Fibroblast of gingiva (primary cell): ENCODE measurements at places on chromosomes 16 and 17.

DNA sequence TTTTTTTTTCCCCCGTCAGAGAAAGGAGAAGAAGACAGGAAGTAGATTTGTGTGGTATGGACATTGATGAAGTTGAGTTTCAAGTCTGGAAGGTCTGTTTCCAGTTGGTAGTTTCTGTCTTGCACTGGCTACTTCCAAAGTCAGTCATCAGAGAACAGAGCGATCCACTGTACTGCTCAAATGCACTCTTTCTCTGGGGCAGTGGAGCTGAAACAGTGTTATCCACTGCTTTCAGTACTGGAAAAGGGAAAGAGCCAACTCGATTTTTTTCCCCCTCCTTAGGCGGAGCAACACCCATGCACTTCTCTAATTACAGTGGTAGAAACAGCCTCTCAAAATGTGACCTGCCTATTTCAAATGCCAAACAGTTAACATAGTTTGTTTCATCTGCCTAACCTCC lies 7.4 kb downstream of the PRKCA start:
- no peak for DNase-seq

- peak; percentile 87 for DNase-seq
Observed at GRCh38 chr16:58733671-58734458, at the start of gene GOT2. Gene GOT2, minus strand, starts transcription at chr16:58734316. Its CDS starts 88 bp downstream, at chr16:58734228.

GRCh38 chr17:51354936-51355335 lies 94.6 kb downstream of the UTP18 start:
- no peak for DNase-seq

GRCh38 chr17:78223061-78223460 lies 8.4 kb upstream of the TMEM235 start:
- DNase-seq: no peak

- no peak for DNase-seq
Observed at GRCh38 chr17:12349297-12349696, 316.4 kb upstream of the MYOCD start.

- no peak for DNase-seq
Observed at GRCh38 chr17:66535611-66536010, 233.2 kb downstream of the PRKCA start.

GRCh38 chr17:32493976-32494513 lies 7.3 kb downstream of the CDK5R1 start:
- no peak for DNase-seq

GRCh38 chr17:42378959-42379594 lies 9.2 kb downstream of the STAT3 start:
- DNase-seq: peak; percentile 10

DNA sequence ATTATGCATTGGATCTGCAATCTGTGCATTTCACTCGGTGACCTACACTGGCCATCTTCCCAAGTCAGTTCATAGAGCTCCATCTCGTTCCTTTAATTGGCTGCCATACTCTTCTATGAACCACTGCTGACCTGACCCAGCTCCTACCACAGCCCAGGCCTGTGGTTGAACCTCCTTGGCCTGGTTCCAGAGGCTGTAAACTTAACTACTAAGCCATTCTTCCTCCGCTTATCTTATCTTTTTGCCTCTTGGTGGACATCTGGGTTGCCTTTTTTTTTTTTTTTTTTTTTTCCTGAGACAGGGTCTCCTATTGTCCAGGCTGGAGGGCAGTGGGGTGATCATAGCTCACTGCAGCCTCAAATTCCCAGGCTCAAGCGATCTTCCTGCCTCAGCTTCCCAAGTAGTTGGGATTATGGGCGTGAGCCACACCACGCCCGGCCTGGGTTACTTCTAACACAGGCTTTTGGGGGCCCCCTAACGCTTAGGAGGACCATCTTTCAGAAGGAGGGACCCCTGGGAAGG lies 18.3 kb downstream of the COQ7 start:
- DNase-seq: no peak

GRCh38 chr17:38562903-38563302 lies 42.8 kb downstream of the SRCIN1 start:
- DNase-seq: no peak

- DNase-seq: no peak
Observed at GRCh38 chr17:3029213-3029913, 34.0 kb downstream of the OR1D5 start.

GRCh38 chr17:48522031-48522653 lies 8.7 kb downstream of the HOXB1 start:
- DNase-seq: no peak

- no peak for DNase-seq
Observed at GRCh38 chr16:68779891-68780290, 42.8 kb downstream of the CDH1 start.

DNA sequence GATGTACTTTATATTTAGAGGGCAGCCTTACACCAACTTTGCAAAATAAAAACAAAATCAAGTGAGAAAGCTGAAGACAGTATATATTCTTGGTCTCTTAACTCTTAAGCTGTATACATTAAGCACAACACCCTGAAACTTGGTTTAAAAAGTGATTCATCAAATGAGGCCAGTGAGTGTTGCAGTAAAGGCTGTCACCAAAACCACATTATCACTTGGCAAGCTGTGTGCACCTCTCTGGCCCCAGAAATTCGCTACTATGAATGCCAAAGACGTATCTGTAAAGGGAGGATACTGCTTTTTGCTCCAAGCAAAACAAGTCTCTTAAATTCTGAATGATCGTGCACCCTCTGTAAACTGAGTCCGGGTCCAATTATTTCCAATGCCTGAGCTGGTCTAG lies 163.9 kb downstream of the ZFHX3 start:
- no peak for DNase-seq

DNA sequence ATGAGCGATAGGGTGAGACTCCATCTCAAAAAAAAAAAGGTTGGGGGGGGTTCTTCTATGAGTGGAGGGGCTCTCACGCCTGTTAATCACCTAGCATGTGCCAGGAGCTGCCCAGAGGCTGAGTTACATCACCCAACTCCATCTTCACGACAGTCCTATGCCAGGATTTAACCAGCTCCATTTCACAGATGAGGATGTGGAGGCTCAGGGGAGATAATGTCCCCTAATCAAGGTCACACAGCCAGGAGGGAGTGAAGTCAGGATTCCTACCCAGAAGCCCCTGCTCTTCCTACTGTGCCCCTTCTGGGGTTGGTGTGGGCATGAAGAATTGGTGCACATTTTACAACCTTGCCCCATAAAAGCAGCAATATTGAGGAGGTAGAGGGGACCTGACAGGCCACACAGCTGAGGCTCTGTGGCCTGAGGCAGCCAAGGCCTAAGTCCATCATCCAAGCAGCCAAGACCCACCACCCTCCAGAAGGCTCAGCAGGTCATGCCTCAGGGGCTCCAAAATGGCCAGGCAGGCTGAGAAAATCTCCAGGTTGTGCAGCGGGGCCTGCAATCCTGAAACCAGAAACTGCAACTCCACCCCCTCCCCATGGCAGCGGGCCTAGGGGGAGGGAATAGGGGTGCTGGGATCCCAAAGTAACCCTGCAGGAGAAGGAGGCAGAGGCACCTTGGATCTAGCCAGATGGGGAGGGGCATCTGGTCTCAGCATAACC lies 6.9 kb downstream of the PPY start:
- no peak for DNase-seq

DNA sequence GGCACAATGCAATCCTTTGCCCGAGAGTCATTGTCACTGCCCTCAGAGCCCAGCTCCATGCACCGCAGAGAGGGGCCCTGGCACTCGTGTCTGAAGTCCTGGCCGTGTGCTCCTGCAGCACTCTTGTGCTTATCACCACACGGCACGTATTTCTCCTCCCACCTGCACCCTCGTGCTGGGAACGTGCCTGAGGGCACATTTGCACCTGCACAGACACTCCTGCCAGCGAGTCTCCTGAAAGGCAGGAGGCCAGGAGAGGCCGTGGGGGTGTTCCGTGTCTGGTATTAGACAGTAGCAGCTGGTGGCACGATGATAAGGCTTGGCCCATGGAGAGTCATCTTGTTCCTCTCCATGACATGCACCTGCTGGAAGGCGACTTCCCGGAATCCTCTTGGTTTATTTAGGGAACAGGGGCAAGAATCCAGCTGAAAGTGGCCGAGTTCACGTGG lies 3.4 kb upstream of the ACSF3 start:
- DNase-seq: no peak

DNA sequence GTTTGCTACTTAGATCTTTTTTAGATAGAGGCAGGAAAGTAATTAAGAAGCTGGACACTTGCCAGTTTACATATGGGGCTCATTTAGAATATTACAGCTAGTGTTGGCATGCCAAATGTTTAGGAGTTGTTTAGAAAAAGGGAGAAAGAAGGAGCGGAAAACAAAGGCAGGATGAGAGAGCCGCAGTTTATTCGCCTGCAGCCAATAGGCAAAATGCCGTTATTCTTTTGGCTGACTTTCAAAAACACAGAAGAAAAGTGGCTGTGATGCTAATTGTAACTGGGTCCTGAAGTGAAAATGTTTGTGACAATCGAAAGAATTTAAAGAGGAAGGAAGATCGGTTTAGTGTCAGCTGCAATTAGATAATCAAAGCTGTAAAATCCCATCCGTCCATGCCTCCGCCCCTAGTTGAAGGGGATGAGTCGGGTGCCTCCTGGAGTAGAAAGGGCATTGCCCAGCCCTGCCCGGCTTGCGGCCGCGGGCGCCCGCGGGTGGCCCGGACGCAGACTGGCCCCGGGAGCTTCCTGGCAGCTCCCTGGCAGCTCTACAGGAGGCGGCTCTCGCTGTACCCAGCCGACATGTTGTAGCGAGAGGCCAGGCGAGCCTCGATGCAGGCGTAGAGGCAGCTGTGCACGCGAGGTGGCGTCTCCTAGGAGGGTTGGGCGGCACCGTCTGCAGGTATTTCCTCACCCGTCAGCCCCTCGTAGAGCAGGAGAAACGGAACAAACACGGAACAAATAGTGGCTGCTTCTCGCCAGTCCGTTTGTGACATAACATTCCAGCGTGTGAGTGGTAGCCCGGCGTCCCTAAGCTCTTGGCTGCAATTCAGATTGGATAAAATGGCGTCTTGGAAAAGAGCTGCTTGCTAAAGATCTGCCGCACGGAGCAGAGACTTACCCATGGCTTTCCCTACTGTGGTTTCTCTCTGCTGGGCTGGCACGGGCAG lies 82.2 kb downstream of the TNRC6C start:
- DNase-seq: peak; percentile 74

- DNase-seq: no peak
Observed at GRCh38 chr16:10130538-10130937, 51.7 kb downstream of the GRIN2A start.

GRCh38 chr16:85461814-85462713 lies 151.1 kb upstream of the GSE1 start:
- no peak for DNase-seq

DNA sequence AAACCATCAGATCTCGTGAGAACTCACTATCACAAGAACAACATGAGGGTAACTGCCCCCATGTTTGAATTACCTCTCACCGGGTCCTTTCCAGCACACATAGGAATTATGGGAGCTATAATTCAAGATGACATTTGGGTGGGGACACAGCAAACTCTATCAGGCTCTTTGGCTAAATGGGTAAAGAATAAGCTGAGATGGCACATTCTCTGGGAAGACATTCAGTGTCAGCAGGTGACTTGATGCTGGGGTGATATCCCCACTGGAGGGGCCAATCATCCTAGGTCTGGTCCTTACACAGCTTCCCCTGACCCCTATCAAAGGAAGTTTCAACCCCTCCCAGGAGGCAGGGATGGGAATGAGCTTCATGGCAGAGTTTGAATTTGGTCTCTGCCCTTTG lies 664.0 kb upstream of the EEF2KMT start:
- no peak for DNase-seq

DNA sequence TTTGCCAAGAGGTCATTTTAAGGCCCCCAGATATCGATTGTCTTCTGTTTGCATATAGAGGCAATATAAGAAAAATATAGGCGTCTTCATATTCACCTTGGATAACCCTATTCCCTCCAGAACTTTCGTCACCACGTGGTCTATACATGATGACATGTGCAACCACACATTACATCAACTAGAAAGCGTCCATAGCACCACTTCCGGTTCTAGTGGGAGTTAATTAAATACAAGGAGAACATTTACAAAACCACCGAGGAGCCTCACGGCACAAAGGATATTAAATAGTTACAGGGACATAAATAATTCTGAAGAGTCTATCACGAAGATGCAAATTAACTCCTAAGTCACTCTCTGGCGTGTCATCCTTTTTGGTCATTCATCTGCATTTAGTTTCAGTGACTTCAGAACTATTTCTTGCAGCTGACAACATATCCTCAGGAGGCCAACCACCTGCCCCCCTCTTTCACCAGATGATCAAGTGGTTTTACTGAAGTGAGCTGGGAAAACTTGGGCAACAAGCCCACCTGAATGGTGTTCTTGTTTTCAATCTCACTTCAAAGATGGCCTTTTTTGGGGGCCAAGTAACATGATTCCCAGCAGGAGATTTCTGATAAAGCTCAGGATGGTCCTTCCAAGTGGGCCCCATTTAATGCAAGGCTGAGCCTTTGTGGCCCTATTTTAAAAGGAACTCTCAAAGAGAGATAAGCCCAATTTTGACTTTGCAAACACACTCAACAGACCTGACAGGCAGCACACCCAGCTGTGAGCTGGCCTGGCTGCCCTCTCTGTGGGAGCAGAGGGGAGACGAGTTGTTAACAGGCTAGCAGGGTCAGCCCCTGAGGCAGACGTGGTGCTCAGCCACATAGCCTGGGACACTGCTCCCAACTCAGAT lies 15.3 kb downstream of the CMTM3 start:
- DNase-seq: peak; percentile 64

GRCh38 chr16:63690961-63691360 lies 1430.9 kb downstream of the CDH11 start:
- no peak for DNase-seq

DNA sequence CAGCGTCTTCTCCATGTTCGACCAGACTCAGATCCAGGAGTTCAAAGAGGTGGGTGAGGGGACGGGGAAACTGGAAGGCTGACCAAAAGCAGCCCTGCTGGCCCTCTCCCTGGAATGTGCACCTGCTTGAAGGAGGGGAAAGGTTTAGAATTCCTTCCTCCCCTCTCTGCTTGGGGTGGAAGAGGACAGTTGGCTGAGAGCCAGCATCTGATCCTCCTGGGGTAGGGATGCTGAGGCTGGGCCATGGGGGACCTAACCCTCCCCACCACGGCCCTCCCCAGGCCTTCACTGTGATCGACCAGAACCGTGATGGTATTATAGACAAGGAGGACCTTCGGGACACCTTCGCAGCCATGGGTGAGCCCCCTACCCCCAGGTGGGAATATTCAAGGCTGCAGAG lies 1.3 kb downstream of the MYL11 start:
- DNase-seq: no peak

DNA sequence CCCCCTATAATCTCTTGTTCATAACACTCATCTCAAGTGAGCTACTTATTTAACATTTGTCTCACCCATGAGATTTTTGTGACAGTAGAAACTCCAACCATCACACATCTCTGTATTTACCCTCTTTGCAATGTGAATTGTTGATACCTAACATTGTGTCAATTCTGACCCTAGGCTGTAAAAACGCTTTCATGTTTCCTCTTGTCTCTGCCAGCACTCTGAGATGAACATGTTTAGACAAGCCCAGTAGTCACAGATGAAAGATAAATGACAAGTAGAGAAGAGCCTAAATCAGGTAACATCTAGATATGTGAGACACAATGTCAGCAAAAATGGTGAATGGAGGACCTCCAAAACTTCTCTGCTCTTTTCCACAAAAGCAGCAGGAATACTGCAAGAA lies 1254.5 kb upstream of the GOT2 start:
- no peak for DNase-seq

- DNase-seq: peak; percentile 81
Observed at GRCh38 chr17:46167826-46168569, 25.2 kb downstream of the KANSL1 start.

- no peak for DNase-seq
Observed at GRCh38 chr16:69918241-69918640, 32.9 kb upstream of the CLEC18A start.

GRCh38 chr17:80422276-80422675 lies 7.3 kb downstream of the ENDOV start:
- no peak for DNase-seq

- peak; percentile 66 for DNase-seq
Observed at GRCh38 chr17:4833941-4834680, 971 bp downstream of the MINK1 start.
